ENCODE measurements at places on chromosomes 1 and 21.

DNA sequence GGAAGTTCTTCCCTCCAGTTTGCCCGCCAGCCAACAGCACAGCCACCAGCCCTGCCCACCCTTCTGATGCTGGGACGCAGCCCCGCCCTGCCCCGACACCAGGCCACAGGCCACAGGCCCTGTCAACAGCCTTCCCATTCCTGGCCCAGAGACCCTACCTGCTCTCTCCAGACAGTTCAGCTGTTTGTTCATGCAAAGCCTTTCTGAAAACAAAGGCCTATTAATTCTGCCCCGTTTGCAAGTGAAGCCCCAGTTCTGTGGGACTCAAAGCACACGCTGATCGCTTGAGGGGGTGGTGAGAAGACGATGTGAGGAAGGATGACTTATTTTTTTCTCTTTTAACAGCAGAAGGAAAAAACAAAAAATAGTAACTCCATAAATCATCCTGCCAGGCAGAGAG lies 55.4 kb upstream of the KIF26B start:
- DNase-seq: no peak

DNA sequence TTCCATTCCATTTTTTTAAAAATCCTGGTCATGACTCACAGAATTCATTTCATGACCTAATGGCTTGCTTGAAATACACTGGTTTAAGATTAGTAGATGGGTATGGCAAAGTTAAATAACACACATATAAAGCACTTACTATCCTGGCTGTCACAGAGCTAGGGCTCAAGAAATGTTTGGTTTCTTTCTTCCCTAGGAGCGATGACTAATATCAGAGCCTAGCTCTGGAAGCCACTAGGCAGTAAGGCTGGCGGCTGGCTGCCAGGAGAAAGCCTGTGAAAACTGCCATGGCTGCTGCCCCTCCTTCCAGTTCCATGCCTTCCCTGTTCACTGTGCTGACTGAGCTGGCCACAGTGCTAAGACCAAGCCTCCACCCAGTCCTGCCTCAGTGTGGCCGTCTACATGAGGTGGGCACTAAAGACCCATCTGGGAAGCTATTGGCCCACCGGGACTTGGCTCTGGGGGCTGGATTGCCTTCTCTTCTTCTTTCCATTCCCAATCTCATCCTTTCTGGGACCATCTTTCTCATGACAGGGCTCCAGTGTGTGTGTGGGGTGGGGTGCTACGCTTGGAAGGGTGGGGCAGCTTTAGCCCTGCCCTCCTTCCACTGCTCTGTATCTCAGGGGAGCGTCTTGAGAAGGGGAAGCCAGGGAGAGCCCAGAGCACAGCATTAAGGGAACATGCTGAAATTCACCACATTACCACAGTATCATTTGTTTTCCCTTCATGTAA lies 10.8 kb upstream of the ASCL5 start:
- DNase-seq: peak; percentile 43

- DNase-seq: no peak
These were observed 7.0 kb downstream of the DCST2 start for GRCh38 chr1:155026588-155026987.

GRCh38 chr1:43358121-43358745 lies 548 bp upstream of the CDC20 start:
- peak; percentile 50 for DNase-seq

GRCh38 chr1:117093091-117093534 lies 28.4 kb downstream of the TRIM45 start:
- DNase-seq: peak; percentile 32

GRCh38 chr1:50967416-50968157 lies 2.5 kb upstream of the CDKN2C start:
- DNase-seq: no peak

DNA sequence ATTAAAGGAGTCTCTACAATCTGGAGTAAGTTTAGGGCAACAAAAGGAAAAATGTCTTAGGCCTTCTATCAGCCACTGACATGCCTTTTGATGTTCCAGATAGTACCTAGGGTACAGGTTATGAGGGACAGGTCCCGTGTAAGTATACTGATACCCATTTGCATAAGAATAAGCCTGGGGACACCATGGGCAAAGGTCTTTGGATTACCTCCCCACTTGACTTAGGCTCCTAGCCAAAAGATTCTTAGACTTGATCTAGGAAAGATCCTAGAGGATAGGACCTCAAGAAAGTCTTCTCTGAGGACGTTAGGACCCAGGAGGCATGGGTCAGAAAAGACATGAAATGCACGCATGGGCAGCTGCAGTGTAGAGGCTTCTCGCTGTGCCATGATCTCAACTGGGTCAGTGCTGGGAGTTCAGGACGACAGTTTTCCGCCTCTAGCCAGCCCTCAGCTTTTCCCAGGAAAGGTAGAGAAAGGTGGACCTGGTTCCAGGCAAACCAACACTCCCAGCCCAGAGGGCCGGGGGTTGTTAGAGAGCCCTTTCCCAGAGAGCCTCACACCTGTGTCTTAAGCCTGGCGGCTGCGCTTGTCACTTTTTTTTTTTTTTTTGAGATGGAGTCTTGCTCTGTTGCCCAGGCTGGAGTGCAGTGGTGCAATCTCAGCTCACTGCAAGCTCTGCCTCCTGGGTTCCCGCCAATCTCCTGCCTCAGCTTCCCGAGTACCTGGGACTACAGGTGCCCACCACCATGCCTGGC lies 26.6 kb downstream of the MSTO1 start:
- no peak for DNase-seq

GRCh38 chr1:232620356-232620969 lies 9.5 kb downstream of the SIPA1L2 start:
- DNase-seq: peak; percentile 34

DNA sequence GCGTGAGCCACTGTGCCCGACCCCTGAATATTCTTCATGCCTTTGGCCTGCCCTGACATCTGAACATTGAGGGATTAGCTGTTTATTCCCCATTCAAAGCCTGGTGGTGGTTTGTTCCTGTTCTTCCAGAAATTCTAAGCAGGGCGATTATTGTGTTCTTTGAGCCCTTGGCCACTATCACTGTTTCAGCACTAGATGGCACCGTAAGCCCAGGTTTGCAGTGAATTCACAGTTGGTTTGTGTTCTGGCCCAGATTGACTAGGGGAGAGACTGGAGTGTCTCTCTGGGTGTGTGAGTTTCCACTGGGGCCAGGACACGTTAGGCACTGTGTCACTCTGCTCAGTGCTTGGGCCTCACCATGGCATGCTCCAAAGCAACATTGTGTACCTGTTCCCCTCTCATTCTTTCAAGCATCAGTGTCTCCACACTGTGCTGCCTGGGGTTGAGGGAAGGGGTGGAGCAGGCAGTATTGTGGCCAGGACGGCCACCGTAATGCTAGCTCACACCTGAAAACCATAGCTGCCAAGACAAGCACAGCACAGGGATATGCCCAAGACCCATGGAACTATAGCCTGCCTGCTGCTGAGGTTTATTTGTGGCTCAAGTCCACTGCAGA lies 52.7 kb downstream of the PKN2 start:
- no peak for DNase-seq

GRCh38 chr1:242411901-242412300 lies 112.6 kb downstream of the PLD5 start:
- DNase-seq: no peak

DNA sequence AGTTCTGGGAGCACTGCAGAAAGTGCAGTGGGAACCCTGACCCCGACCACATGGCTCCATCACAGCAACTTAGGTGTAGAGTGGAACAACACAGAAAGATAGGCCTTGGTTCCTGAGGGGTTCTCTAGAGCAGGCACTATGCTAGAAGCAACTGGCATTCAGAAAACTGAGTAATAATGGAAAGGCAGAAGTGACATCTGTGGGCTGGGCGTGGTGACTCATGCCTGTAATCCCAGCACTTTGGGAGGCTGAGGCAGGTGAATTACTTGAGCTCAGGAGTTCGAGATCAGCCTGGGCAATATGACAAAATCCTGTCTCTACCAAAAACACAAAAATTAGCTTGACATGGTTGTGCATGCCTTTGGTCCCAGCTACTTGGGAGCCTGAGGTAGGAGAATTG lies 5.3 kb downstream of the MRPS15 start:
- DNase-seq: no peak

- DNase-seq: peak; percentile 72
These were observed 100.0 kb upstream of the SLC25A33 start for GRCh38 chr1:9439074-9439761.
